ENCODE measurements at places on chromosomes 5 and 9. TPM values are rescaled to one million over a fixed set of nuclear protein-coding genes. Genes with fewer than 3 reads are reported as not detected.
A peak's percentile ranks its signal among the peaks of the same experiment; 100 is the strongest.

DNA sequence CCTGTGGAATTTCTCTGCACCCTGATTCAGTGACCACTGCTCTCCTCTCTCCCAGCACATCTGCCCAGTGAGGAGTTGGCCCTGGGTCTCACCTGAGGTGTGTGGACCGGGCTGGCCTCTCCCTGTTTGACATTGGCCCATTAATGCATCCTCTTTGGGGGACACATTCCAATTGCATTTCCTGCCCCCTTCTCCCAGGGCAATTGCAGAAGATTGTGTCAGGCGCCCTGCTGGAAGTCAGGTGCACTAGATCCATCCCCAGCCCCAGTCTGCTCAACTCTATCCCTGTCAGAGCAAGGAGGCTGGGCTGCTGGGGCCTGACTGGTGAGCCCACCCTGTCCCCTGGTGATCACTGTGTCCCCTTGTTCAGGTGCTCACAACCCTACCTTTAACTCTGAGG, 84.5 kb downstream of the LMX1B start:
- no peak for DNase-seq

The DBH gene
- total RNA-seq, result not detected

DNA sequence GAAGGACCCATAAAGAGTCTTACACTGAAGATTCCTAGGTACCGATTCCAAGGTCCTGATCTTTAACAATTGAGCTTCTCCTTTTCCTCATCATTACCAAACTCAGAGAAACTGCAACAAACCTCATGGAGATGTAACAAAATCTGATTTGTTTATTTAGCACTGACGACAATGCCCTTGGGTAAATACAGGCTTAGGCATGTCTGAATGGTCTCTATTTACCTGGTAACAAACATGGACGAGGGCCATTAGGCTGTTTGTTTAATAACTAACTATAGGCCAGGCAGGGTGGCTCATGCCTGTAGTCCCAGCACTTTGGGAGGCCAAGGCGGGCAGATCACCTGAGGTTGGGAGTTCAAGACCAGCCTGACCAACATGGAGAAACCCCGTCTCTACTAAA, 333.3 kb downstream of the AGTPBP1 start:
- DNase-seq, result no peak

- no peak for DNase-seq
These were observed 4.0 kb upstream of the TEX48 start for GRCh38 chr9:114685951-114686350.

The RALGPS1 gene
- total RNA-seq, result 0.90 TPM

- no peak for DNase-seq
These were observed 396.6 kb upstream of the ZNF608 start for GRCh38 chr5:125143011-125143410.

The ANXA6 gene
- total RNA-seq, result 633 TPM

- DNase-seq, result peak; percentile 78
These were observed 60.4 kb upstream of the ERCC6L2 start for GRCh38 chr9:95815133-95815532.

The PCDH12 gene
- 0.18 TPM for total RNA-seq

- DNase-seq, result no peak
These were observed 396.5 kb upstream of the RPS23 start for GRCh38 chr5:82674671-82675070.

DNA sequence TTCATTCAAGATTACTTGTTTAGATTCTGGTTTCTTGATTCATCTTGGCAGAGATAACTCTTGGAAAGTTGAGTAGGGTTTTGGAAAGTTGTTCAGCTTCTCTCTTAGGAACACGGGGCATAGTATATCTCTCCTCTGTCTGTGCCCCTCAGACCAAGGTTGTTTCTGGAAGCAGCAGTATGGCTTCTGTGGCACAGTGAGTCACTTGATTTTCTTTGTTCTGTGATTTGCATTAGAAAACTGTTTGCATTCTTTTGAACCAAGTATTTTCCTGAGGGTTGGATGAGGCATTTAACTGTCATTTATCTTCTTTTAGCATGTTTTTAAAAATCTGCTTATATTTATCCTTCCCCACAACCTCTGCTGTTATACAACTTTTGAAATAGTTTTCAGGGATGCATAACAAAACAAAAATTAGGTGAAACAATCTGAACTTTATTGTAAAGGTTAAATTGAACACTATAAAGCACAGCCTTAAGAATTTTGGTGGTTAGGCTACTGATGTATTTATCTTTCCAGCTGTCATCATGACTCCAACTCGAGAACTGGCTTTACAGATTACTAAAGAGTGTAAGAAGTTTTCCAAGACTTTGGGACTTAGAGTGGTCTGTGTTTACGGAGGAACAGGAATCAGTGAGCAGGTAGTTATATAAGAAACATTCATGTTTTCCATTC, 26.5 kb downstream of the DDX46 start:
- peak; percentile 54 for DNase-seq

The PHF24 gene
- not detected for total RNA-seq

The SLIT3 gene
- total RNA-seq, result 0.18 TPM

DNA sequence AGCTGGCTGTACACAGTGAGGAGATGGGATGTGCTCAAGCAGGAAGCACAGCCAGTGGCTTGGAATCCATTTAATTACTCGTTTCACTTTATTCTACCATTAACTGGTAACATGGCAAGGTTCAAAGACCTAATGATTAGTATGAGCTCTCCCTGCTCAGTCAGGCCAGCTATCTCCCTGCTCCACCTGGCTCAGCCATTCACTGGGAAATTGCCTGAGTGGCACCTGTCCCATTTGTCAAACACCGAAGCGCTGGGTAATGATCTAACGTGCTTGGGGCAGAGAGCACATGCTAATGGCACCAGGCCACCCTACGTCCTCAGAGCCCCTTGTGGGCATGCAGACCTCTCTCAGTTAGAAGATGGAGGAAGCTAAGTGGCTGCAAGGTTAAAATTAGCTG, 162.2 kb downstream of the TTLL11 start:
- DNase-seq, result no peak

Data from IMR-90 (cell line).